ENCODE measurements at places on chromosomes 6 and 20.
A peak's percentile ranks its signal among the peaks of the same experiment; 100 is the strongest.

- no peaks in the 10 kb centered on the region for H3K4me1 ChIP-seq
- no peak for DNase-seq
- no peak overlapping the region for H3K27ac ChIP-seq
- H3K36me3 ChIP-seq, result no peaks in the 10 kb centered on the region
Measured at GRCh38 chr20:50250679-50251382, 60.2 kb downstream of the CEBPB start.

- DNase-seq, result no peak
- no peak overlapping the region for H3K27ac ChIP-seq
- H3K4me3 ChIP-seq, result no peak overlapping the region
- no peaks in the 10 kb centered on the region for H3K36me3 ChIP-seq
- peaks cover 19% of the 10 kb centered on the region for H3K4me1 ChIP-seq
Measured at GRCh38 chr6:30841644-30842504, 42.4 kb upstream of the DDR1 start.

DNA sequence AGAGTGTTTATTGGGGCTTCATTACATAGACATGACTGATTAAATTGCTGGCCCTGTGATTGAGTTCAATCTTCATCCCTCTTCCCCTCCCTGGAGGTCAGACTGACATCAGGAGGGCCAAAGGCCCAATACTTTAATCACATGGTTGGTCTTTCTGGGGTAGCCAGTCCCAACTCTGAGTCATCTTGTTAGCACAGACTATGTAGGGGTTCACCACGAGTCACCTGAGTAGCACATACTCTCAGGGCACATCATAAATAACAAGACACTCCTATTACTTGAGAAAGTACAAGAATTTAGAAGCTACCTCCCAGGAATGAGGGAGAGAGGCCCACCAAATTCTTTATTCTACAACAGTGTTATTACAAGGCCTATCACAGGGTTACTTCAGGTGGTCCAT lies 11.3 kb downstream of the GINS1 start:
- H3K4me1 ChIP-seq, result no peaks in the 10 kb centered on the region
- peaks cover 23% of the 10 kb centered on the region for H3K36me3 ChIP-seq
- no peak overlapping the region for H3K27ac ChIP-seq
- no peak for DNase-seq
- no peak overlapping the region for H3K4me3 ChIP-seq

GRCh38 chr20:10217721-10218410 lies 764 bp upstream of the SNAP25 start:
- H3K27me3 ChIP-seq, result no peaks in the 10 kb centered on the region
- H3K4me1 ChIP-seq, result peaks cover 7% of the 10 kb centered on the region
- peak; percentile 75 for DNase-seq
- peak overlapping the region; percentile 61 for H3K4me3 ChIP-seq
- no peaks in the 10 kb centered on the region for H3K36me3 ChIP-seq

GRCh38 chr6:27728442-27728841 lies 183.8 kb downstream of the OR2B2 start:
- H3K4me3 ChIP-seq, result no peak overlapping the region
- H3K36me3 ChIP-seq, result no peaks in the 10 kb centered on the region
- no peak overlapping the region for H3K27ac ChIP-seq
- no peaks in the 10 kb centered on the region for H3K27me3 ChIP-seq
- no peaks in the 10 kb centered on the region for H3K4me1 ChIP-seq

GRCh38 chr6:8229915-8230756 lies 127.8 kb upstream of the EEF1E1 start:
- no peak for DNase-seq
- H3K36me3 ChIP-seq, result no peaks in the 10 kb centered on the region
- no peak overlapping the region for H3K4me3 ChIP-seq

GRCh38 chr6:144149894-144150709 lies at the start of gene STX11:
TSS of gene STX11 (plus strand) at chr6:144150517. CDS start at chr6:144186628, 36,111 bp downstream.
- H3K27ac ChIP-seq, result no peak within 1 kb of the TSS
- H3K4me3 ChIP-seq, result peak within 1 kb of the TSS; percentile 60
- H3K27me3 ChIP-seq, result peaks cover 81% of the 10 kb centered on the region
- peak; percentile 63 for DNase-seq
- no peaks in the 10 kb centered on the region for H3K36me3 ChIP-seq
- H3K4me1 ChIP-seq, result peaks cover 3% of the 10 kb centered on the region

GRCh38 chr6:165205632-165206031 lies 103.8 kb downstream of the C6orf118 start:
- no peak overlapping the region for H3K27ac ChIP-seq
- H3K4me1 ChIP-seq, result peaks cover 6% of the 10 kb centered on the region
- DNase-seq, result no peak
- H3K27me3 ChIP-seq, result no peaks in the 10 kb centered on the region
- no peaks in the 10 kb centered on the region for H3K36me3 ChIP-seq
- H3K4me3 ChIP-seq, result no peak overlapping the region

GRCh38 chr6:692356-692851 lies 535 bp downstream of the EXOC2 start:
- no peak overlapping the region for H3K27ac ChIP-seq
- H3K4me1 ChIP-seq, result peaks cover 7% of the 10 kb centered on the region
- DNase-seq, result peak; percentile 27
- no peaks in the 10 kb centered on the region for H3K27me3 ChIP-seq
- peaks cover 7% of the 10 kb centered on the region for H3K36me3 ChIP-seq
- peak overlapping the region; percentile 96 for H3K4me3 ChIP-seq

DNA sequence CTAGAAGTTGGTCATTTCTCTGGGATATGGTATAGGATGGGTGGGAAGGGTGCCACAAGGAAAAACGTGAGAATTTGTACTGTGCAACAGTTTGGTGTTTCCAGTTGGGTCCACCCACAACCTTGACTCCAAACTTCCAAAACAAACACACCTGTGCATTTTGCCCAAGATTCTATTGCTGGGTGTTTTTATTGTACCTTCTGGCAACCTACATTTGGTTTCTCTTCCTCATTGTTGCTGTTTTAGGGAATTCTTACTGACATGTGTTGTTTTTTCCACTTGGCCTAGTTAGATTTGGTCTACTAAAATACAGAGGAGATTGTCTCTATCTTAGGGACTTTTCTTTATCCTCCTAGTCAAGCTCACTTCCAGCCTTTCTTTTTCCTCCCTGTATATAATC lies 16.7 kb downstream of the TULP4 start:
- H3K27me3 ChIP-seq, result no peaks in the 10 kb centered on the region
- H3K27ac ChIP-seq, result no peak overlapping the region

DNA sequence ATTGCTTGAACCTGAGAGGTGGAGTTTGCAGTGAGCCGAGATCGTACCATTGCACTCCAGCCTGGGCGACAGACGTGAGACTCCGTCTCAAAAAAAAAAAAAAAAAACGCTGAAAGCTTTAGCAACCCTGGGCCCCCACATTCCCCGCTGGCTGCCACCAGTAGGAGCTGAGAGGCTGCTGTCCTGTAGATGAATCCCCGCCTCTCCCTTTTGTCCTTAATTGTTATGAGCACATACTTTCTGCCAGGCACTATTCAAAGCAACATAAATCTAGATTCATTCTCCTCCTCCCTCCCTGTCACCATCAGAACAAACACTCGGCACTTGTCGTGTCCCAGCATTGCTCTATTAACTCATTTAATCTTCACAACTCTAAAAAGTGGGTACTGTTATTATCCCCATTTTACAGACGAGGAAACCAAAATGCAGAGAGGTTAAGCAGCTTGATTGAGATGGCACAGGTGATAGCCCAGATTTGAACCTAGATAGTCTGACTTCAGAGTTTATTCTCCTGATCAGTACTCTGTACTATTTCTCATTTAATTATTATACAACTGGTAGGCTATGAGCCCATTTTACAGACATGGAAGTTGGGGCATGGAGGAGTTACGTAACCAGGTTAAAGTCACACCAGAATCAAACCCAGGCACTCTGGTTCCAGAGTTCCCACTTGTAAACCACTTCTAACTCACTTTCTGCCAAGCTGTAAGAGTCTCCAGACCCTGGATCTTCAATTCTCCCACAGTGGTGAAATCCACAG lies 97.4 kb downstream of the EYA2 start:
- peaks cover 19% of the 10 kb centered on the region for H3K4me1 ChIP-seq
- H3K4me3 ChIP-seq, result no peak overlapping the region
- H3K27me3 ChIP-seq, result no peaks in the 10 kb centered on the region
- H3K36me3 ChIP-seq, result no peaks in the 10 kb centered on the region
- no peak for DNase-seq
- H3K27ac ChIP-seq, result no peak overlapping the region

DNA sequence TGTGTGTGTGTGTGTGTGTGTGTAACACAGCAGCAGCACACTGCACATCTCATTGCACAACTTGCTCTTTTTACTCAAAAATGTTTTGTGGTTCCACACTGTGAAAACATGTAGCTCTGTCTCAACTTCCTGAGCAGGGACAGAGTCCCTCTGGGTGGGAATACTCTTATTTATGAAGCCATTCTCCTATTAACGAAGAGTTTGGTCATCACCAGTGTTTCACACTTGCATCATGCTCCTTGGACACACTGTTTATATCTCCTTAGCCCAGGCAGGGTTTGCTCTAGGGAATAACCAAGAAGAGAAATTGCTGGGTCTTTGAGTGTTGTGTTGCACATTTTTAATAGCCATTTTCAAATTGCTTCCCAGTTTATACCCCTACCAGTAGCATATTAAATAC lies 53.6 kb downstream of the ZNF831 start:
- no peak overlapping the region for H3K4me3 ChIP-seq
- H3K4me1 ChIP-seq, result no peaks in the 10 kb centered on the region
- H3K36me3 ChIP-seq, result no peaks in the 10 kb centered on the region
- H3K27ac ChIP-seq, result no peak overlapping the region
- DNase-seq, result no peak
- peaks cover 21% of the 10 kb centered on the region for H3K27me3 ChIP-seq

DNA sequence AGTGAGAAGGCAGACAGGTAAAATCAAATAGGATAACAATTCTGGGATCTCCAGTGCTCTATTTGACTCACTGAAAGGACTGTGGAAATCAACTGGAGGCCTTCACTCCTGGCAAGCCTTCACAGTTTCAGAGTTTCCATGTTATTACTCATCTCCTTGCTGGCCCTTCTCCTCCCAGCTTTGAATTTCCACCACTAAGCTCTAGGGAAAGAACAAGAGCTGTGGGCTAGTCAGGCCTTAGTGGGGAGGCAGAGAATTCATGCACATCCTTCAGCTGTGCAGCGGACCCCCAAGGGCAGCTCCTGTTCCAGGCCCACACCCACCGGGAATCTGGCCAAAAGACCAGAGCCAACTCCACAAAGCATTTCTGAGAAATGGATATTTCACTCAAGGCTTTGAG lies 26.0 kb downstream of the MYLIP start:
- no peaks in the 10 kb centered on the region for H3K27me3 ChIP-seq
- no peak for DNase-seq
- no peaks in the 10 kb centered on the region for H3K36me3 ChIP-seq
- H3K4me3 ChIP-seq, result no peak overlapping the region
- no peaks in the 10 kb centered on the region for H3K4me1 ChIP-seq

Measured in neuronal stem cell (in vitro differentiated cells).